Germinal center (tissue), 1 donor: ENCODE measurements at places on chromosomes 3 and 15.
A peak's percentile ranks its signal among the peaks of the same experiment; 100 is the strongest.

DNA sequence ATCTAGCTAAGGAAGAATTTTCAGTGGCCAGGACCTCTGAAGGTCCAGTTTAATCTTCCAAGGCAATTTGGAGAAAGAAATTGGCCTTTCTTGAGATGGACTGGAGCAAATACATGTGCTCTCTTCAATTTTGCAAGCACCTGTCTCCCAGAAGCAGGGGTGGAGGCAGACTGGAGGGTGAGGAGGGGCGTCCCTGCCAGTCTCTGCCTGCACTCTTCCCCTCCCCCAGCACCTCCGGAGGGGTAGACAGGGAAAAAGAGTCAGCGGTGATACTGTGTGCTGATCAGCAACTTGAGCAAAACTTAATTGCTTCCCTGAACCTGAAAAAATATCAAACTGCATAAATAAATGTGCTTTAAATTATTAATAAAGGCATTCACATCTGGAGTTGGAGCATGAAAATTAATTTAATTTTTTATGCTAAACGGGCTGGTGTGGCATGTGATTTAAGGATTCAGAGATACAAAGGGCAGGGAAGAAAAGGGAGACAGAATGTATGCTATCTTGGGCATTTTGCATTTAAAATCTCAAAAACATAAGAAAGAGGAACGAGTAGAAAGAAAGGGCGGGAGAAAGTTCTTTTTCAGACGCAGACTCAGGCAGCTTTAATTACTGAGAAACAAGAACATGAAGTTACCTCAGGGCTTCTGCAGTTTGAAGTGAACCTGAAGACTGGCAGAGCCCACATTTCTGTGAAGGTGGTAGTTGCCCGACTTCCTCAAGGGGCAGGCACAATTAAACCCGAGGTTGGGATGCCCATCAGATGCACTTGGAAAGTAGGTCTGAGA is 319.7 kb downstream of the UACA start:
- no peak for DNase-seq

DNA sequence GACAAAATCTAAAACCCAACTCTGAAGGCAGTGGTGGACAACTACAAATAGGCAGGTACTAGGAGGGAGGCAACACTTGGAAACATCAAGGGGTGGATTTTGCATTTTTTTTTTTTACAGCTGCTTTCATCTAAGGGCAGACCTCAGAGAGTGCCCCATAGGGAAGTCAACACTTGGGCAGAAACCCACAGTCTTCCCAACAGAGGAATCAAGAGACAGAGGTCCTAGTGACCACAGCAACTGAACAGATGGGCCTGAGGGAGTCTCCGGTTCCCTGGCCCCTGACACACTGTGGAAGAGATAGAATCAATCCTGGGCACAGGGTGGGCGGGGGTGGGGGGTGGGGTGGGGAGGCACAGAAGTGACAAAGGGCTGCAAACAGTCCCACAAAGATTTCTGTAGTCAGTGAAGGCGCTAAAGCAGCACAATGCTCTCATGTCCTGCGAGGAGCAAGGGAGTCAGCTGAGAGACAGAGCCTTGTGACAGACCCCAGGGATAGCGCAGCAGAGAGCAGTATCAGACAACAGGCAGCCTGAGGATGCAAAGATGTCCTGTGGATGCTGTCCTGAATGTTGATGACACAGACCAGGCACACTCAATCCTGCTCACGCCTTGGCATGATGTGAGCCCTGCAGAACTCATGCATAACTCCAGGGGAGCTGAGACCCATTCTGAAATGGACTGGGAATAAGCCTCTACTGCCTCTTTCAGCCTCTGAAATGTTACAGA is 6.9 kb upstream of the RFTN1 start:
- no peak for DNase-seq

DNA sequence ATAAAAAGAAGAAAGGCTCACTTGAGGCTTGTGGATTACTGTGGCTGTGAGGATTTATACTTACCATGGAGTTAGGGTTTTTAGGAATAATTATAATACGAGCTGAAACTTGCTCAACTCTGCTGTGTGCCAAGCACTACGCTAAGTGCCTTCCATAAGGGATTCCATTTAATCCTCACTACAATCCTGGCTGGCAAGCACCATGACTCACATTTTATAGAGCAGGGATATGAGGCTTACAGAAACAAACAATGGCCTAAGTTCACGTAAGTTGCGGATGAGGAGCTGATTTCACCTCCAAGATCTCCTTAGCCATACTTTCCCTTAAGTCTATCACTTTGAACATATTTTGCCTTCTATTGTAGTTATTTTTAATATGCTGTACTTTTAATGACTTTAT is 43.9 kb upstream of the ARL8B start:
- no peak for DNase-seq

DNA sequence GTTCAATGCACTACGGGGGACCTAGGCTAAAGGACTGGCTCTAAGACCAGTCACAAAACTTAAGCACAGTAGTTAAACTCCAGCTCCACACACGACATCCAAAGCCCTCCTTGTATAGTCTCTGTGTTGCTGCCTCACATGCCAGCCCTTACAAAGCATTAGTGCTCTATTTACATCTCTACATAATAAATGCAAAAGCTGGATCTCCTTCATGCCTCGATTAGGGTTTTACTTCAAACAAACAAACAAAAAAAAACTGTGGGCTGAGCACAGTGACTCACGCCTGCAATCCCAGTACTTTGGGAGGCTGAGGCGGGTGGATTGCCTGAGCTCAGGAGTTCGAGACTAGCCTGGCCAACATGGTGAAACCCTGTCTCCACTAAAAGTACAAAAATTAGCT is 9.6 kb downstream of the PGBD4 start:
- DNase-seq = no peak

- no peak for DNase-seq
Observed at GRCh38 chr15:66040211-66040892, 171.1 kb downstream of the RAB11A start.

DNA sequence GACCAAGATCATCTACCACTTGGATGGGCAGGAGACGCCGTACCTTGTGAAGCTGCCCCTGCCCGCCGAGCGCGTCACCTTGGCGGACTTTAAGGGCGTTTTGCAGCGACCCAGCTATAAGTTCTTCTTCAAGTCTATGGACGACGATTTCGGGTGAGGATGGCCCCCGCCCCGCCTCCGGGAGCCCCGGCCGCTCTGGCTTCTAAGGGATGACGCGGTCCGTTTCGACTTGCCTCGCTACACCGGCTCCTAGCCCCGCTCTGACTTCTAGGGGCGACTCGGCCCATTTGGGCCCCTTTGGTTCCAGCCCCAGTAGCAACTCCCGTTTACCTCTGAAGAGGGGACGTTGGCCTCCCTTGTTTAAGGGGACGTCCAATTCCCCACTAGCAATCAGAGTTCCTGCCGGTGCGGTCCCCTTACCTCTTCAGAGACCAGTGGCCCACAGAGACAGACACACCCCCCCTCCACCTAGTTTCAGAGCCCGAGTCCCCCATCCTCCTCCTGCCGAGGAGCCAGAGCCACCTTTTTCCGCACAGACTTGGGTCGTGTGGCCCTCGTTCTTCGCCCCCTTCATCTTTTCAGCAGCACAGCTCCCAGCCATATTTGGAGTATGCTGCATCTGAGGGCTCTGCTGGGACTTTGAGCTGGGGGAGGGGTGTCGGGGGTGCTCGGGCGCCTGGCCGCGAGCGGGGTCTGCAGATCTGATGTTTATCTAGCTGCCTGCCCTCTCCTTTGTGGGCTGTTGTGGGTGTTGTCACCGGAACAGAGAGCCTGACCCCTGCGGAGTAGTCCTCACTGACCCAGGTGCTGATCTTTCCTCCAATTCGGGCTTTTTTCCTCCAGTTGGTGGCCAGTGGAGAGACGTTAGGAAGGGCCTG is 706 bp downstream of the DVL3 start:
- peak; percentile 54 for DNase-seq

- DNase-seq = no peak
Observed at GRCh38 chr3:197750858-197751737, 1.4 kb downstream of the FYTTD1 start.

DNA sequence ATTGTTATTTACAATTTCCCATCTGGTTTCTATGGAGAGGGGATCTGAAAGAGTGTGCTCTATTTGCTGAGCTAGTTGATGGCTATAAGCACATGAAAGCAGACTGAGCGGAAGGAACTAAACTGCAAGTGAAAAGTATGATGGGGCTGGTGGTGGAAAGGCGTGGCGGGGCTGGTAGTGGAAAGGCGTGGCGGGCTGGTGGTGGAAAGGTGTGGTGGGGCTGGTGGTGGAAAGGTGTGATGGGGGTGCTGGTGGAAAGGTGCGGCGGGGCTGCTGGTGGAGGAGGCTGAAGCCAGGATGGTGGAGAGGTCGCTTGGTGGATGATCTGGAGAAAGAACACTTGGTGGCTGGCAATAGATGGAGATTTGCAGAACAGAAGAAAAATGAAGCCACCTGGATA is 136.7 kb downstream of the FMN1 start:
- no peak for DNase-seq
